ENCODE measurements at places on chromosomes 1 and 21.

DNA sequence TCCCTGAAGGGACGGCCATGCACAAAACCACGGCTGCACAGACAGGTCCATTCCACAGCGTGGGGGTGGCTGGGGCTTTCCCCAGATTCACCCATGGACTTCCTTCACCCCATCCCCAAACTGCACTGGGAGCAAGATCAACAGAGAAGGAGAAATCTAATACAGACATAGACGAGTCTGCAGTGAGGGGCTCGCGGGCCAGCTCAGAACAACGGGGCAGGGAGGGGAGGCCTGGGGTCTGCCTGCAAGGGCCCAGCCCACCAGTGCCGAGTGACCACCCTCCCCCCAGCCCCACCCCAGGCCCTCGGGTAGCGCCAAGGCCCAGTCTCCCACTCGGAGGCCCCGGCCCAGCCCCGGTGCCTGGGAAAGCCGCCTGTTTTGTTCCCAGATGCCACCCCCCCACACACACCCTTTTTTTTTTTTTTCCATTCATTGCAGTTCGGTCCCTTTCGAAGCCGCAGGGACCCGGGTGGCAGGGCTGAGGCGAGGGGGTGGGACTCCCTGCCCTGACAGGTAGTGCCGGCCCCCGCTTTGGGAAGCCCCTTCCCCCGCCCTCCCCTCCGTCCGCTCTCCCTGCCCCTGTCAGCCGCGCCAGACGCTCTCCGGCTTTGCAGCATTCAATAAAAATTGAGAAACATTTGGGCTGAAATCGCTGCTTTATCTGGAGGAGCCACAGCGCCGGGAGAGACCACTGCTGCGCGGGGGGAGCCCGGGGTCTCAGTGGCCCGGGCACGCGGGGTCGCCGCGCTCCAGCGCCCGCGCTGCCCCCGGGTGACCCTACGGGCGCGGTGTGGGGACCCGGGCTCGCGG lies 543 bp upstream of the EPHB2 start:
- DNase-seq = no peak

DNA sequence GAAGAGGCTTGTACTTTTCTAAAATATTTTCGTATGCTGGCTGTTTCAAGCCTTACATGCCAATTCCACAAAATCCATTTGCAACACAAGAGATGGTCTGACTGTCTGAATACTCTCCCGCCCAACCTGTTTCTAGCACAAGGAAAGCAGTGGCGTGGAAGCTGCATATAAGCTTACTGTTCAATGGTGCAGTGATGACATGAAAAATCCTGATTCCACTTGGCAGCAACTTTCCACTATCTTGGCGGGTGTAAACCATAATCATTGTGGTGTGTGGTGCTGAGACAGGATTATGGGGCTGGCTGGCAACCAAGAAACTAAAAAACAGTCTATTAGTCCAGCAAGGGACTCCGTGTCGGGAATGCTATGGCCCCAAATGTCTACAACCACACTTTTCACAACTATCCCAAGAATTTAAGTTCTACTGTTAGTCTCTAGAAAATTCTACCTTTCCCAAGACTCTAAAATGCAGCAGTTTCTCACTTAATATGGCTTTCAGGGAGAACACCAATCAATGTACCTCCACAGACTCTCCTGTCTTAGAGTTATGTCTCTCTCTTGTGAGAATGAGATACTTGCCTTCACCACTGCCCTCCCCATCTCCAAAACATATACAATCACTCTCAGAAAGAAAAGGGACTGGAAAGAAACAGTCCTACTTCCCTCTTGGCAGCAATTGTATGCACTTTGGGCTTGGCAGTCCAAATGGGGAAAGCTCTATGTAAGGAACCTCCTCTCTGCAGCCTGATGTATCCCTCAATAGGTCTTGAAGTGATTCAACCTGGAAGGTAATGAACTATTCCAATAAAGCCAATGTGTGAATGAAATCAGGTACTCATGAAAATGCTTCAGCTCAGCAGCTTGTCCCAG lies 9.5 kb downstream of the COLGALT2 start:
- no peak for DNase-seq

DNA sequence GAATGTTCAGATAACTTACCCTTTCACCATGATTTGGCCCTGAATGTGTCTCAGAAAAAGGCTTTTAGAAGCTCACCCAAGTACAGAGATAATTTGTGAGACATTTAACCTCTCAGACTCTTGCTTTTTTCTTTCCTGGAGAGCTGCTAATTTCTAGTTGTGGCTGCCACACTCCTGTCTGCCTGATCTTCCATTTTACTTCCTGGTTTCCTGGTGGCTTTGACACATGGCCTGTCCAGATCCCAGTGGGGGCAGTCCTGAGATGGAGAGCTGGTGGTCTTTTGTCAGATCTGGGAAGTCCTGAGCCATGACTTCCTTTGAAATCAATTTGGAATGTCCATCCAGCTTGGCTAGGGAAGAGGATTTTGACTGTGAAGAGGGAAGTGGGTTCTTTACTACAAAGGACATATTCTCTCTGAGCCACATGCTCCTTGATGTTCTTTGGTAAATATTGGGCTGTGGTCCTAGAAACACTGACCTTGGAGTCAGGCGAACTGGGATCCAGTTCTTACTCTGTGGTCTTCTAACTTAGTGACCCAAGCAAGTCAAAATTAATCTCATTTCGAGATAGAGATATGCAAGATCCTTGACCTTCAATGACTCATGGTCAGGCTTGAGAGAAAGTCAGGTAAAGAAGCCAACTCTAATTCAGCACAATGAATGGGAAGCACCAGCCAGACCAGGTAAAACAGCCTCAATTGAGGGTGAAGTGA lies 78.0 kb upstream of the HSD17B7 start:
- no peak for DNase-seq

DNA sequence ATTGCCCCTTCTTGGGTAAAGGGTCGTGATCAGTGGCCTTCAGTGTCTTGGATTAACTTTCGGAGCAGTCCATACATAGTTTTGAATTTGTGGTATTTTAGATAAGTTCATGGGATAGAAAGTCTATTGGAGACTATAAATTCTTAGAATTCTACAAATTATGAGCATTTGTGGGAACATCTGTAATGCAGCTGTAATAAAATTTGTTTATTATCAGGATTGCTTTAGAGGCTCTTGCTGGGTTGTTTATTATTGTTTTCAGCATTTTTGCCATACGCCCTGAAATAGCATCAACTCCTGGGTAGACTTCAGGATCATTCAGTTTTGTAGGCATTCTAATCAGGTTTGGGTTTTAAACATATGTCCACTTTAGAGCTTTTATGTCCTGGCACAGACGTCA lies 16.1 kb downstream of the LAMC1 start:
- no peak for DNase-seq

- no peak for DNase-seq
These were observed 492 bp upstream of the PGM1 start for GRCh38 chr1:63592536-63593302.

DNA sequence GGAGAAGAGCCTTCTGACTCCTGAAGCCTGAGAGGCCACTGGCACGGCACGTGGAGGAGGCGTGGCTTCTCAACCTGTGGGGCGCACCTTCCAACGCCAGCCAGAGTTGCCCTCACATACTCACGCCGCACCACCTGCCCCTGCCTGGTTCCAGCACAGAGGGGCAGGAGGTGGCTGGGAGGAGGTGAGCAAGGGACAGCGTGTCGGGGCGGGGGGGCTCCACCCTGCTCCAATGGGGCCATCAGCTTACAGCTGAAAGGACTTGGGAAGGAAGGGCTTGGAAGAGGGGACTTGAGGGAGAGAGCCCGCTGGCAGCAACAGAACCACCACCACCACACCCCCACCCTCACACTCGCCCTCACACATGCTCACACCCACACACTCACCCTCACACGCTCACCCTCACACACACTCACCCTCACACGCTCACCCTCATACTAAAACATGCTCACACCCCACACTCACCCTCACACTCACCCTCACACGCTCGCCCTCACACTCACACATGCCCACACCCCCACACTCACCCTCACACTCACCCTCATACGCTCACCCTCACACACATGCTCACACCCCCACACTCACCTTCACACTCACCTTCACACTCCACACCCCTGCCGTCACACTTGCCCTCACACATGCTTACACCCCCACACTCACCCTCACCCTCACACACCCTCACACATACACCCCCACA lies 41.6 kb upstream of the EDN2 start:
- DNase-seq = no peak

DNA sequence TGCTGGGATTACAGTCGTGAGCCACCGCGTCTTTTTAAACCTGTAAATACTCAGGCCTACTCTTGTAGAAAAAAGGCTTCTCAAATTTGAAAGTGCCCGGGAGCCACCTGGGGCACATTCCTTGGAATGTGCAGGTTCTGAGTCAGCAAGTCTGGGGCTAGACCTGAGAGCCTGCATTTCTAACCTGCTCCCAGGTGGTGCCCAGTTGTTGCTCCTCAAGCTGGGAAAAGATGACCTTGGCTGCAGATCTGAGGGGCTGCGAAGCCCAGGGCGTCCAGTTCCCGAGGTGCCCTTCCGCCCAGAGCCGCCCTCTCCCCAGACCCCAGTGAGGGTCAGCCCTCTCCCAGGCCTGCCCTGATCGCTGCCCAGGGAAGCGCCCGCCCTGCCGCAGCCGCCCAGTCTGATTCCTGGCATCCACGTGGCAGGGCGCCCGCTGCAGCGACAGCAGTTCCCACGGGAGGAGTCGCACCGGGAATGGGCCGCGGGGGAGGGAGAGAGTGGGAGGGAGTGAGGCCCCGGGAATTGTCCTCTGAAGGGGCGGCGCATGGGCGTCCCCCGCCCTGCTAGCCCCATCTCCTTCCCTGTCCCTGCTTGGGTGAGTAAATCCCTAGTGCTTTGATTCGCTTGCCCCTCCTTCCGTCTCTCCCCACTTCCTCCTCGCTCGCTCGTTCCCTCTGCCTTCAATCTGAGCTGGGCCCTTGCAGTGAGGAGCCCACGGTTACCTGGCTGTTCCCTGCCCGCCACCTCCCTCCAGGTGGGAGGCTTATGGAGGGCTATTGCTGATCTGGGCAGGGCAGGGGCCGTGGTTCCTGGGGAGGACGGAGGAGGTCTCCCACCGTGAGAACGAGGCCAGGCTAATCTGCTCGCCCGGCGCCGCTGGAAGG lies 18.8 kb upstream of the TENT5B start:
- DNase-seq = no peak

GRCh38 chr1:200153277-200154055 lies 126.0 kb downstream of the NR5A2 start:
- no peak for DNase-seq

- DNase-seq = no peak
These were observed at the start of gene GSTM2 for GRCh38 chr1:109667452-109668122. Gene GSTM2 (plus strand): TSS chr1:109668057. CDS start chr1:109668116, 59 bp downstream.

GRCh38 chr1:53799141-53799540 lies 39.0 kb downstream of the NDC1 start:
- no peak for DNase-seq

- DNase-seq = no peak
These were observed 1.2 kb downstream of the LBR start for GRCh38 chr1:225426395-225427234.

- DNase-seq = no peak
These were observed 34.5 kb upstream of the FAM163A start for GRCh38 chr1:179708434-179709195.

- no peak for DNase-seq
These were observed 59.7 kb downstream of the ERICH3 start for GRCh38 chr1:74613894-74614293.

GRCh38 chr1:232669981-232670747 lies 40.2 kb upstream of the SIPA1L2 start:
- DNase-seq = no peak

GRCh38 chr1:91679446-91679845 lies 178.8 kb downstream of the CDC7 start:
- DNase-seq = no peak

- no peak for DNase-seq
These were observed 48.2 kb downstream of the HLCS start for GRCh38 chr21:36918291-36918690.

DNA sequence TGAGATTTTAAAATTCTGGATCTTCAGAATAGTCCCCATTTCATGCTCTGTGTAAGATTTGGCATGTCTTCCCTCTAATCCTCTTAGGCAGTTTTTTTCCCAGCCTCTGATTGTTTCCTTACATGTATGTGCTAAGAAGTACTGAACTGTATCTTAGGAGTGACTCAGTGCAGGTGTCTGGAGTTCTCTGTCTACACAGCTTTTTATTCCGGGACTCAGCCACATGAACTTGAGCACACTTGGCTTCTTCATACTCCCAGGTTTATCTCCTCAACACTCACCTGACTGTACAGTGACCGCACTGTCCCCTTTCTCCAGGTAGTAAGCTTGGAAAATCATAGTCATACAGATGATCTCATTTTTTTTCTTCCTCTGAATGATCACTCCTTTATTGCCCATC lies 50.7 kb downstream of the SYT14 start:
- no peak for DNase-seq

DNA sequence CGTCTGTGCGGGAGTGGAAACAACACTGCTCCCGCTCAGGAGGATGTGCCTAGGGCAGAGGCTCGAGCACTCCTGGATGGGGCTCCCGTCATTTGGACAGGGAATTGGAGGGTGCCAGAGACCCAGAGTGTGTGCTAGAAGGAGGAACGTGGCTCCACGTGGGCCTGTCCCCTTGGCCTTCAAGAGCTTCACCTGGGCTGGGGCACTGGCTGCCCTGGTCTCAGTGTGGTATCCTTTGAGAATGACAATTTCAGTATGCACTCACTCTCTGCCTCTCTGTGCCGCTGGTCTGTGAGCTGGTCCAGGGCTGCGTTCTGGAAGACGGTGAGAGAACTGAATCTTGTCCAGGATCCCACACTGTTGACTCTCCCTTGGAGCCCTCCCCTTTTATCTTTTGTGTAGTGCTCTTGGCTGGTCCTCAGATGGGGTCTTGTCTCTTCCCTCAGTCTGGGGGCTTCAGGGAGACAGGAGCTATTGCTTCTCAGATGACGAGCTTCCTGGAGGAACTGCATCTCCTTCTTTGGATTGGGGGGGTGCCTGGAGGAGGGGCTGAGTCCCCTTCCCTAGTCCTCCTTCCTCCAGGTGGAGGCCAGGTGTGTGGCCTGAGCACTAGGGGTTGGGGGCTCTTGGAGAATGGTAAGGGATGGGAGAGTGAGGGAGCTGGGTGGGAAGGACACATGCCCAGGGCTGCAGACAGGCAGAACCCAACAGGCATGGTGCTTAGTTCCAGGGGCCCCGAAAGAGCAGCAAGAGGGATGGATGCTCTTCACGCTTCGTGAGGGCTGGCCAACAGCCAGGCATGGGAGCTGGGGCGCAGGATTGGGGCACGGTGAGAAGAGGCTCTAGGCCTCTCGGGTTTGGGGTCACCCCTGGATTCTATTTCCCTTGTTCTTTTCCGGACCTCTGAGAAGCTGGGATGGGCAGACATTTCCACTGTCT lies 14.8 kb upstream of the ETV3L start:
- no peak for DNase-seq

DNA sequence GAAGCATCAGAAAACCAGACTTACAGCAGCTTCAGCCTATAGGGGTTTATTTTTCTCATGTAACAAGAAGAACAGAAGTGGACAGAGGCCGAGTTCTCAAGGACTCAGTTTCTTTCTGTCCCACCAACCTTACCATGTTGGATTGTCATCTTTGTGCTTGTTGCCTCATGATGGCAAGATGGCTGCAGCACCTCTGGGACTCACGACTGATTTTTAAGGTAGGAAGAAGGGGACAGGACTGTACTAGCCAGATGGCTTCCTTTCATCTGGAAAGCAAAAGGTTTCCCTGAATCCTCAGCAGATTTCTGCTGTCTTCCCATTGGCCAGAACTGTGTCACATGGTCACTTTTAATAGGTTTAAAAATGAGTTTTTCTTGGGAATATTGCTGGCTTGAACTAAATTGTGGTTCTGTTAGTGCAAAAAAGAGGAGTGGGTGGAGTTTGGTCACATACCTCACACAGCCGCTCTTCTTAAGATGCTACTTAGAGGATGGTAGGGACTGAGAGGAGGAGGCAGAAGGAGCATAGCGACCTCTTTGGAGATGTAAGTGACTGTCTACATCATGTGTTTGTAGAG lies 48.1 kb upstream of the ENAH start:
- no peak for DNase-seq

- no peak for DNase-seq
These were observed 263.8 kb downstream of the KCNT2 start for GRCh38 chr1:196344453-196344852.

All from LNCaP clone FGC (cell line).